ENCODE measurements at places on chromosomes 5 and 9. TPM values are rescaled to one million over a fixed set of nuclear protein-coding genes. Genes with fewer than 3 reads are reported as not detected.

PLCXD3 gene
- 0.80 TPM for total RNA-seq

CDH10 gene
- 0.13 TPM for total RNA-seq

ENTPD2 gene
- total RNA-seq, result 20.5 TPM

DNA sequence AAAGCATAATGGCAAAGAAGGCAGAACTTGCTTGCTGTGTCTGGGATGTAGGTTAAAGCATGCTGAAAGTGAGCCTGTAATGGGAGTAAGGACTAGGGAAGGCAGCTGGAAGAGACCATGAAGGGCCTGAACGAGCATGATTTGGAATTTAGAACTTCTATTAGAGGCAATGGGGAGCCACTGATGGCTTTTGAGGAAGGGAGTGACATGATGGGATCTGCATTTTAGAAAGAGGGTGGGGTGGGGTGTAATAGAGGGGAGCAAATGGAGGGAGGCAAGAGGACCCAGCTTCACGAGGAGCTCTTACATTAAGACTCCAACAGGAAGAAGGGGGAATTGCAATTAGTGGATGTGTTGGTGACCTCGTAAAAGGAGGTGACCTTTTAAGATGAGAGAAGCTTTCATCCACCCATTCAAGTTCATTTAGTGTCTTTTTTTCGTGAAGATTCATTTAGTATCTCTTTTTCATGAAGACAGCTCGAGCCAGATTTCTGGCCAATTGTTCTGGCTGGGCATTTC is 13.6 kb upstream of the GABRP start:
- H3K4me3 ChIP-seq, result no peak overlapping the region
- H3K27ac ChIP-seq, result no peak overlapping the region
- no peak for DNase-seq
- no peaks in the 10 kb centered on the region for H3K27me3 ChIP-seq

DNA sequence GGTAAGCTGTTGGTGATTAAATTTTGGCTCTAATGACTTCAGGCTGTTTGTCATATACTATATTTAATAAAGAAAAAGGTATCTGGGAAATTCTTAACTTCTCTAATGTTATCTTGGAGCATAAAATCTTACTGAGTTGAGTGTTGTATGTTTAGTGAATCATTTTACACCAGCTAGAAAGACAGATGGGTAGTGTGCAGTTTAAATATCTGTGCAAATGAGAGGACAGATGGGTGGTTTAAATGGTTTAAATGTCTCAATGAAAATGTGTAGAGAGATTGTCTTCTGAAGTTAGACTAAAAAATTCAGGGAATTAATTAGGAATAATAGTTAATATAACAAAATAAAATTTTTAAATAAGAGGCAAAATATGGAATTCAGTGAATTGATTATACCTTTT is 114.5 kb downstream of the FER start:
- no peak overlapping the region for H3K4me3 ChIP-seq
- H3K27ac ChIP-seq, result no peak overlapping the region
- no peaks in the 10 kb centered on the region for H3K36me3 ChIP-seq
- DNase-seq, result no peak
- no peaks in the 10 kb centered on the region for H3K4me1 ChIP-seq

GRCh38 chr5:56050551-56051255 is 55.9 kb upstream of the IL6ST start:
- no peak for DNase-seq
- H3K4me3 ChIP-seq, result no peak overlapping the region
- no peaks in the 10 kb centered on the region for H3K4me1 ChIP-seq
- H3K36me3 ChIP-seq, result no peaks in the 10 kb centered on the region
- H3K27me3 ChIP-seq, result no peaks in the 10 kb centered on the region
- no peak overlapping the region for H3K27ac ChIP-seq

- H3K27me3 ChIP-seq, result peaks cover 24% of the 10 kb centered on the region
- no peak overlapping the region for H3K27ac ChIP-seq
- H3K4me1 ChIP-seq, result no peaks in the 10 kb centered on the region
- H3K36me3 ChIP-seq, result no peaks in the 10 kb centered on the region
- no peak for DNase-seq
Observed at GRCh38 chr5:77841616-77842015, 65.5 kb upstream of the TBCA start.

DNA sequence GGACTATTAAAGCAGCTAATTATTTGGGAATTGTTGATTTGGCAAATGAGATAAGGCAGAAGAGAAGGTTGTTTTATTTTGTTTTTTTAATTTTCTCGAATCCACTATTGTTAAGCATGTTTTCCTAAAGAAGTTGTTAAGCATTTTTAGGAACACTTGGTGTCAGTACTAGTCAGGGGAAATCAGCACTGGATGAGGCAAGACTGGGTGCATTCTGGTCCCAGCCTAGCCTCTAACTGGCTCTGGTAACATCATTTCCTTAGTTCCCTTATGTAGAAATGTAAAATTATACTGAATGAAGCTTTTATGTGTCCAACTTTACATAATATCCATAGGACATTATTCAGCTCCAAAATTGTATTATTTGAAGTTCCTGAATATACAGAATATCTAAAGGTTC is 196.1 kb downstream of the PCSK5 start:
- no peak overlapping the region for H3K27ac ChIP-seq
- no peak for DNase-seq
- H3K4me1 ChIP-seq, result no peaks in the 10 kb centered on the region
- H3K36me3 ChIP-seq, result no peaks in the 10 kb centered on the region
- no peak overlapping the region for H3K4me3 ChIP-seq
- no peaks in the 10 kb centered on the region for H3K27me3 ChIP-seq

- DNase-seq, result no peak
- no peaks in the 10 kb centered on the region for H3K27me3 ChIP-seq
Observed at GRCh38 chr9:21527579-21527978, 45.5 kb upstream of the IFNE start.

DNA sequence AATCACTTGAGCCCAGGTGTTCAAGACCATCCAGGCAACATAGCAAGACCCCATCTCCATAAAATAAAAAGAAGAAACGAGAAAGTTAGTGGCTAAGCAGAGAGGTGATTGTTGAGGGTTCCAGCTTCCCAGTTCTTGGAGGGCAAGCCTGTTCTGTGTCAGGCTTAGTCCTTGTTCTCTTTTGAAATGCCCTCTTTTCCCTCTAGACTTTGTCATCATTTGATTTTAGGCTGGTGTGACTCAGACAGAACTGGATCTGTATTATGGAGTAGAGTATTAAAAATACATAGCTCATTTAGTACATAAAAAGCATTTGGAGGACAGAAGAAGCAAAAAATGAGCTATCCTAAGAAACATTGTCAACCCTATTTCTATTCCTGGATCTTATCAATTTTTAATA is 159.4 kb downstream of the CD180 start:
- no peak for DNase-seq
- no peak overlapping the region for H3K4me3 ChIP-seq

- no peaks in the 10 kb centered on the region for H3K27me3 ChIP-seq
- H3K4me1 ChIP-seq, result no peaks in the 10 kb centered on the region
- no peaks in the 10 kb centered on the region for H3K36me3 ChIP-seq
- DNase-seq, result no peak
- no peak overlapping the region for H3K4me3 ChIP-seq
- no peak overlapping the region for H3K27ac ChIP-seq
Observed at GRCh38 chr9:95382433-95382832, 64.9 kb upstream of the FANCC start.

GRCh38 chr5:146825033-146825432 is 53.5 kb downstream of the PPP2R2B start:
- DNase-seq, result no peak
- no peaks in the 10 kb centered on the region for H3K36me3 ChIP-seq
- no peaks in the 10 kb centered on the region for H3K27me3 ChIP-seq
- H3K4me1 ChIP-seq, result no peaks in the 10 kb centered on the region

GRCh38 chr5:42719034-42719433 is 37.6 kb upstream of the CCDC152 start:
- no peak overlapping the region for H3K27ac ChIP-seq
- H3K36me3 ChIP-seq, result no peaks in the 10 kb centered on the region
- DNase-seq, result no peak
- H3K4me3 ChIP-seq, result no peak overlapping the region
- H3K4me1 ChIP-seq, result no peaks in the 10 kb centered on the region

DNA sequence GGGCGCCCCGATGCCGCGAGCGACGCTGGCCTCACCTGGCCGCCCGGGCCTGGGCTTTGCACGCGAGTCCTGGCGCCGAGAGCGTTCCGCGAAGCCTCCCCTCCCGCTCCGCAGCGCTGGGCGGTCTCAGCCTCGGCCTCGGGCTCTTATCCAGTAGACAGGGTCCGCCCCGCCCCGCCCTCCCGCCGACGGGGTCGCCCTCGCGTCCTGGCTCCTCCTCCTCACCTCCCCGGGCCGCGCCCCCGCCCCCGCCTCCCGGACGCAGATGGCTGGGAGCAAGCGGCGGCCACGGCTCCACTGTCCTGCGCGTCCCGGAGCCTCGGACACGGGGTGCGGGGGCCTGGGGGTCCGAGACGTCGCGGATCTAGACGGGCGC is at the start of gene SLC6A3:
SLC6A3 (minus strand) TSS at position 128 of the 376 bp plus-strand sequence. CDS start 2,243 bp downstream, outside the sequence.
- H3K27ac ChIP-seq, result no peak within 1 kb of the TSS
- no peaks in the 10 kb centered on the region for H3K4me1 ChIP-seq
- DNase-seq, result peak; percentile 44
- H3K27me3 ChIP-seq, result peaks cover 48% of the 10 kb centered on the region

DNA sequence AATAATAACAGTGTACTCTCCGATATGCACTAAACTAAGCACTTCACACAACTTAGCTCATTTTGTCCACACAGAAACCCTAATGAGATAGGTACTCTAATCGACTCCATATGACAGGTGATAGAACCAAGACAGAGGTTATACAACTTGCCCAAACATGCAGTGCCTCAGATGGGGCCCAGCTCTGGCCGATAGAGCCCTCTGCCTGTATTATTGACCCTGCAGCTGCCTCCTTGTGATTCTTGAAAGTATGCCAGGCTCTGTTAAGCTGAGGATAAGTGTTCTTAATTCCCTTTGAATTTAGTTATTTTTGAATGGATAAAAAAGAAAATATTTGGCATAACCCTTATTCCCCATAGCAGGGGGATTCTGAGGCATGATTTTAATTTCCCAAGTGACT is 78.5 kb downstream of the HMHB1 start:
- H3K36me3 ChIP-seq, result no peaks in the 10 kb centered on the region
- H3K27ac ChIP-seq, result no peak overlapping the region
- H3K4me1 ChIP-seq, result no peaks in the 10 kb centered on the region
- no peaks in the 10 kb centered on the region for H3K27me3 ChIP-seq
- H3K4me3 ChIP-seq, result no peak overlapping the region
- DNase-seq, result no peak

- no peak overlapping the region for H3K4me3 ChIP-seq
- no peaks in the 10 kb centered on the region for H3K4me1 ChIP-seq
- H3K36me3 ChIP-seq, result no peaks in the 10 kb centered on the region
- no peak for DNase-seq
- no peaks in the 10 kb centered on the region for H3K27me3 ChIP-seq
Observed at GRCh38 chr9:135661816-135662560, 1.1 kb upstream of the LCN9 start.

DNA sequence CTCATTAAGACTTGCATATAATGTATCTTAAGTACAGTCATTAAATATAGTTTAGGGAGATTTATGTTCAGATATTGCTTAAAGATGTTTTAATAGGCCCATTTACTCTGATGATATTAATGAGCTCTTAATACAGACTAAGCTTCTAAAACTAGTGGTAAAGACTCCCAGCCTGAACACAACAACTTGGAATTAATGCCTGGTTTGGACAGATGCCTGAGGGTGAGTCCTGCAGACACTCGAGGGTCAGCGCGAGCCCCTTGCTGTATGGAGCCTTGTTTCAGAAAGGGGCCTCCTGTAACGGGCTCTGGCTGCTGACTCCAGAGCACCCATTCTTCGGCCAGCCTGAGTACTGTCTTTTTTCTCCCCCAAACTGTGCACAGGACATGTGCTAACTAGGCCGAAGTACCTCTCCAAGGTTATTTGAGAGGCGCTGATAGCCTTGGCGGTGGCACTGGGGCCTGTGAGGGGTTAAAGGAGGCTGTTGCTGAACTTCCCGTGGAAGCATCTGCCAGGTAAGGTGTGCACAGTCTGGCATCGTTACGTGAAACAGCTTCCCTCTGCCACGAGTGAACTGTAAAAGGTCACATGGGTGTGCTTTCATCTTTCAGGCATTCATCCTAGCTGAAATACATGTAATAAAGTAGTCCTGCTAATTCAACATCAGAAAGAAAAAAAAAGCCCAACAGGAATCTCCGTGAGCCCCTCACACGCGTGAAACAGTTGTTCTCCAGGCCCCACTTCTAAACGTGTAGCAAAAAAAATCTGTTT is 113.4 kb downstream of the MVB12B start:
- no peak overlapping the region for H3K27ac ChIP-seq
- no peaks in the 10 kb centered on the region for H3K36me3 ChIP-seq
- H3K4me1 ChIP-seq, result no peaks in the 10 kb centered on the region
- no peaks in the 10 kb centered on the region for H3K27me3 ChIP-seq
- DNase-seq, result no peak
- no peak overlapping the region for H3K4me3 ChIP-seq

- no peak for DNase-seq
- no peaks in the 10 kb centered on the region for H3K27me3 ChIP-seq
- no peaks in the 10 kb centered on the region for H3K36me3 ChIP-seq
- no peak overlapping the region for H3K4me3 ChIP-seq
Observed at GRCh38 chr9:134057307-134057657, 10.5 kb downstream of the BRD3 start.

DNA sequence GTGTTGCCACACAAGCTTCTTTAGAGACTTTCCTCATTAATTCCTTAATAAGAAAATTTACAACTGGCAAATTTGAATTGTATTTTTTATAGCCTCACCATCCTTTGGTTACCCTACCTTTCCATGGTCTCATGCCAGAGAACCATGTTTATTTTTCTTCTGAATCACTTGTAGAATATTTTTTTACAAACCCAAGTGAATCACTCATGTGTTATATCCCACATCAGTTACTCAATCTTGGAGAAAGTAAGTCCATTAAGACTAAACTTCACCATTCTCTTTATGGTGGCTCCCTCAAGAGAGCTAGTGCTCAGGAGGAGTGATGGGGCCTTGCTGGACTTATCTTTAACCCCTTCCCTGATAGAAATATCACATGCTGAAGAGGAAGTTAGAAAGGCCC is 128.9 kb downstream of the SUSD1 start:
- no peak overlapping the region for H3K4me3 ChIP-seq
- H3K27ac ChIP-seq, result peak overlapping the region; percentile 2
- peaks cover 18% of the 10 kb centered on the region for H3K4me1 ChIP-seq
- no peaks in the 10 kb centered on the region for H3K36me3 ChIP-seq
- H3K27me3 ChIP-seq, result no peaks in the 10 kb centered on the region
- DNase-seq, result no peak

- H3K4me3 ChIP-seq, result no peak overlapping the region
- H3K4me1 ChIP-seq, result no peaks in the 10 kb centered on the region
- H3K27me3 ChIP-seq, result no peaks in the 10 kb centered on the region
- no peak overlapping the region for H3K27ac ChIP-seq
- no peak for DNase-seq
- no peaks in the 10 kb centered on the region for H3K36me3 ChIP-seq
Observed at GRCh38 chr9:127815512-127816361, 13.1 kb downstream of the FPGS start.

DNA sequence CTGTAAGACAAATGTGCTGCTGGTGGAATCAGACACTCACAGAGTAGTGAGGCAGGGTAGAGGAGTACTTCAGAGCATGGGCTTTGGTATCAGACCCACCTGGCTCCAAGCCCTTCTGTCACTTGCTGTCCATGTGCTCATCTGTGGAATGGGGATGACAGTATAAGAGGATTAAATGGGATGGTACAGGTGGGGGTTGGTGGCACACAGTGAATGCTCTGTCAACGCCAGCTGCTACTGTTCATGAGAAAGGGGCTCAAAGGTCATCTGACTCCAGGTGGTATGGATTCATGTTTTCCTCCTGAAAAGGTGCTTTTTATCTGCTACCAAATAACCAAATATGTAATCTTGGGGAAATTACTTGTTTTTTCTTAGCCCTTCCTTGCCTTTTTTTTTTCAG is 23.0 kb upstream of the PPARGC1B start:
- DNase-seq, result no peak
- H3K27ac ChIP-seq, result no peak overlapping the region
- H3K36me3 ChIP-seq, result no peaks in the 10 kb centered on the region
- H3K4me1 ChIP-seq, result no peaks in the 10 kb centered on the region

All from colonic mucosa (tissue), 4 donors.